Stimulated activated CD8-positive, alpha-beta memory T cell treated with anti-CD3 and anti-CD28 coated beads, Interleukin-7, amount 100 ng/mL, for 1 hour (primary cell): ENCODE measurements at places on chromosomes 11 and 22.

DNA sequence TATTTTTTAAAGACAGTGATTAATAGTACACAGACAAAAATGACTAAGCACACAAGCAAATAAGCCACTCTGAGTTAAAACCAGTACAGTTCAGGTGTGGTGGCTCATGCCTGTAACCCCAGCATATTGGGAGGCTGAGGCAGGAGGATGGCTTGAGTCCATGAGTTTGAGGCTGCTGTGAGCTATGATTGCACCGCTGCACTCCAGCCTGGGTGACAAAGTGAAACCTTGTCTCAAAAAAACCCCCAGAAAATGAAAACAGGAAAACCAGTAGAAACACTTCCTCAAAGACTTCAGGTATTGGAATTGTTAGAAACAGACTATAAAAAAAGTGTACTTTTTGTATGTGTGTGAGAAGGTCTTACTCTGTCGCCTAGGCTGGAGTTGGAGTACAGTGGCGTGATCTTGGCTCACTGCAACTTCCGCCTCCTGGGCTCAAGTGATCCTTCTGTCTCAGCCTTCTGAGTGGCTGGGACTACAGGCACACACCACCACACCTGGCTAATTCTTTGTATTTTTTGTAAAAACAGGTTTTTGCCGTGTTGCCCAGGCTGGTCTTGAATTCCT is 33.0 kb downstream of the PPP6R2 start:
- no peak for DNase-seq

DNA sequence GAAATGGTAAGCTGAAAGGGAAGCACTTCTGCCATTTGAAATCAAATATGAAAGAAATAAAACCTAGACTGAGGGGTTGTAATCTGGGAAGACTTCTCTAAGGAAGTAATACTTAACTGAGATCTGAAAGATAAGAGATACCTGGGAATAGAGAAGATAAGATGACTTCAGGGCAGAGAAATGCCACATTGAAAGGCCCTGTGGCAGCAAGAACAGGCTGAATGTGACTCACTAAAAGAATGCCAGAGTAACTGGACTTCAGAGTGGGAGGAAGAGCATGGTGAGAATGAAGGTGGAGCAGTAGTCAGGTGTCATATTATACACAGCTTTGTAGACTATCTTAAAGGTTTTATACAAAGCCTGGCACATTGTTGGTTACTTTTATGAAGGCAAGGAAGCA is 17.6 kb downstream of the CALCA start:
- no peak for DNase-seq

DNA sequence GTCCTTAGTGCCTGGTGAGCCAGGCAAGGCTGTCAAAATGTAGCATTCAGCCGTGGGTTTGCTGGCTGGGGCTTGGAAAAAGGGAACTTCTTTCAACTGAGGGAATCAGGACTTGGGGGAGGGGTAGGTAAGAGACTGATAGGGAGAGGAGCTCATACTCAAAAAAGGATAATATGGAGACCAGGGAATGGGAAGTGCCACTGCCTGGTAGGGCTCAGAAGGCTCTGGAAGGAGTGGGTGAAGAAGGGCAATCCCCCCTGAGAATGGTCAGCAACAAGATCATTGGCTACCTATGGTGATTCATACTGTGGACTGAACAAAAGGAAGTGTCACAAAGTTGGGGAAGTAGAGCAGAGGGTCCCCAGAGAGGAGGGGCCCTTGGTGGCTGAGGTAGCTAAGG is 1.9 kb downstream of the CNGA4 start:
- no peak for DNase-seq

- DNase-seq = no peak
Measured at GRCh38 chr11:12206529-12206928, 96.1 kb downstream of the MICAL2 start.

DNA sequence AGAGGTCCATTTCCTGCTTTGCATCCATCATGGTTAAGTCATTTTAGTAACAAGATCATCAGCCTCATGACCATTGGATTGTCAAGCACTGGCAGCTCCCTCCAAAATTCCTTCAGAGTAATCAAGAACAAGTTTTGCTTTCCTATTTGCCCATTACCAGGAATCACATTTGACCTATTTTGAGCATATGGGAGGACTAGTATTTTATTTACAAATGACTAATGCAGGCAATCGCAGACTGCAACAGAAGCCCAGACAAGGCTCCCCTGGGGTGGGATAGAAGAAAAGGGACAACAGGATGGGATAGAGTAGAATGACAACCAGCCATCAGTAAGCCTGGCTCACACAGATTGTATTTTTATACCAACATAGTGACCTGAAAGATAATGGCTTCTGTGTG is 9.1 kb downstream of the MMP10 start:
- DNase-seq = no peak

DNA sequence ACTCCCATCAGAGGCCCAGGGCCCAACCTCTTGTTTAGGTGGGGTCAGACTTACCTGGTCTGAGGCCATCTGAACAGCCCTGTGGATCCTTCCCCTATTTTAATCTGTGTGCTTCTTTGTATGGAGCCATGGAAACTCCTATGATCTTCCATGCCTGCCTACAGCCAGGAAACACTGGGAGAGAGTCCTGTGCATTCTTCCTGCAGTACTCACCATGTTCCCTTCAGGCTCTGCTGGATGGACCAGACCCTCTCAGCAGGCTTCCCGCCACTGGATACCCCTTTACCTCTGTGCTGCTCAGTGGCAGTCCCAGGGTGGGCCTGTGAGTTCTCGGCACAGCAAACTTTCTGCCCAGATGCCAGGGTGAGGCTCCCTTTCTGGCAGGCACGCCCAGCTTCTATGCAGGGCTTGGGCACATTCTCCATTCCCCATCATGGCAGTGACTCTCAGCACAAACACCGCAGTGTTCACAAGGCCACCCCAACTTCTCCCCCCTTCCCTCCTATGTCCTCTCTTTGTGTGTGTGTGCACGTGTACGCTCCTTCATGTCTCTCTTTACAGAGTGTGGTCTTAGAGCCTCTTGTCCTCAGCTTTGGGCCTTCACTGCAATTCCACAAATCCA is 34.8 kb downstream of the NEU3 start:
- DNase-seq = no peak
